ENCODE measurements at places on chromosomes 6 and 20. TPM values are rescaled to one million over a fixed set of nuclear protein-coding genes. Genes with fewer than 3 reads are reported as not detected.
A peak's percentile ranks its signal among the peaks of the same experiment; 100 is the strongest.

GGTLC1 gene
- polyA plus RNA-seq = not detected

SOX18 gene
- 66.0 TPM for polyA plus RNA-seq

ESR1 gene
- 1.8 TPM for polyA plus RNA-seq

EYS gene
- not detected for polyA plus RNA-seq

MMUT gene
- polyA plus RNA-seq = 21.5 TPM

DNA sequence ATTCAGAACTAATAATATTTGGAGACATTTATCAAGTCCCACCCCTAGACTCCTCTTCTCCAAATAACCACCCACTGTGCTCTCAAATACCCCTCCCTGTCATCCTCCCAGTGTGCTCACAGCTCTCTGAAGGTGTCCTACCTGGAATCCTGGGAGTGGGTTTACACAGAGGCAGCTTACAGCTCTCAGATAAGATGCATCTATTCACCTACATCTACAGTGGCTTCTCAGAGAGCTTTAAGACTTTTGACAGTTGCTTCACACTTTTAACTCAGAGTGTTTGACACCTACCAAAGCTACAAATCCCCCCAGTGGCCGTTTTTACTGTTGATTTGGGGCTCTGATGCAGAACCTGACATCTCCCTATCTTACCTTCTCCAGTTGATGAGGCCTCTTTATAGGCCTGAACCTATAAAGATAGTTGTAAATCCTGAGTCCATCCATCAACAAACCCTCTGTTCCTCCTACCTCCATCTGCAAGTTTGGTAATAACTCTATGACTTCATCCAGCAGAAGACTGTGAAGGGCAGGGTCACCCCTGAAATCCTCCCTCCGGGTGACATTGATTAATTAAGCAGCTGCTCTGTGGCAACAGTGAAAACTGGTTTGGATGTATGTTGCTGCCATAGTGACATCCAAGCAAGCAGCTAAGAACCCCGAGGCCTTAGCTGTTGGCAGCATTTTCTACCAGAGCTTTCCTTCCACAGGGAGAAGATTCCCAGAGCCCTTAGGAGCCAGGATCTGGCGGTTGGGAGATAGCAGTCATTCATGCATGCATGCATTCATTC is 226.1 kb upstream of the RREB1 start:
- no peak for DNase-seq

- DNase-seq = no peak
Measured at GRCh38 chr6:1770968-1771723, 161.4 kb downstream of the FOXC1 start.

GRCh38 chr20:56518721-56519398 is 5.7 kb upstream of the FAM209A start:
- no peak for DNase-seq

- no peak for DNase-seq
Measured at GRCh38 chr6:131419702-131420101, 153.3 kb upstream of the ARG1 start.

- no peak for DNase-seq
Measured at GRCh38 chr6:83308833-83309232, 115.7 kb downstream of the RWDD2A start.

DNA sequence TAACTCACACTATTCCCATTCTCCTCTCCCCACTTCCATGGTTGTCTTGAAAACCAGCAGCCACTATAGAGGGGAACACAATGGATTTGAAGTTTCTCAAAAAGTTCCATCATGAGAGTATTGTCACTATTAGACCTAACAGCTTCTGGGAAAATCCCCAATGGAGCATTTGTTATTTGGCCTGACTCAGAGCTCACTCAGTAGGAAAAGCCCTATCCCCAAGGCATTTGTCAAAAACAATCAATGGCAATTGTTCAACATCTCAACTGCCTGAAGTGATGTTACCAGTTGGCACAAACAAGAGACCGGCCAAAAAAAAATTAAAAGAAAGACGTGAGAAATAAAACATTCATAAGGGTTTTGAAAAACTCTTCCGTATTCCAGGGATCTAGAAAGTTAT is 98.8 kb downstream of the MYLK4 start:
- no peak for DNase-seq

DNA sequence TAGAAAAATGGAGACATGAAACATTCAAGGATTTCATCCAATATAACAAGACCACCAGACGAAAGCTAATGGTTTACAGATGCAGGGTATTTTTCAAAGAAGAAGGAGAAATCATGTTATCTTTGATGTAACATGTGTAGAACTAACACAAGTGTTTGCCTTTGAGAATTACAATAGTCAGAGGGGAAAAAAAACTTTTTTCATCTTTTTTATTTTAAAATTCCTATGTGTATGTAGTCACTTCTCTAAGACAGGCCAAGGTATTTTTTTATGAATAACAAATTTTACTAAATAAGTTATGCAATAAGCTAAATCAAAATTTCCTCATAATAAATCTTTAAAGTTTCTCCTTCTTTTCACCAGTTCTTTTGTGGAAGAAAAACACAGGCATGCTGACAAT is 161.4 kb downstream of the PDE7B start:
- no peak for DNase-seq

DNA sequence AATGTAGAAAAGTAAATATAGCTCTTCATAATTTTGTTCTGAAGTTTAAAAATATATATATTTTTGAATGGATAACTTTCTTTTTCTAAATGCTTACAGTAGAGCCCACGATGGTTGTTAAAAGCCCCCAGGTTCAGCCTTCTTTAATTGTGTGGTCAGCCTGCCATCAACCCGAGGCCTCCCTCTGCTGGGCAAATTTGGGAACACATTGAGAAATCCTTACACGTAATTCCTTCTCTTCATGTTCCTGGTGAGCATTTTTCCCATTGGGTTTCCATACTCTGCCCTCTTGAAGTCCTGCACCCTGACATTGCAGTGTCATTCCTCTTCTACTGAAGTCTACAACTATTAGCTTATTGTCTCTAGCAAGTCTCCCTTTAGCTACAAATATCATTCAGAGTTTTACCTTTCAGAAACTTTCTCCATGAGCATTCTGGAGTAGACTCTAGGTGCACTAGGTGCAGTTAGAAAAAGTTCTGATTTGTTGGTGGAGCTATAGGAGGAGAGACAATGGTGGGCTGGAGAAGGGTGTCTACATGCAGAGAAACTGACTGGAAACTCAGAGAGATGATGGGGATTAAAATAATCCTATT is 40.6 kb downstream of the TRIM38 start:
- peak; percentile 20 for DNase-seq

GRCh38 chr20:35235881-35236280 is 9.4 kb downstream of the MMP24 start:
- DNase-seq = no peak

- DNase-seq = no peak
Measured at GRCh38 chr6:43271103-43271815, 26.8 kb upstream of the SLC22A7 start.

- DNase-seq = no peak
Measured at GRCh38 chr6:142306736-142307135, 4.9 kb downstream of the ADGRG6 start.

- no peak for DNase-seq
Measured at GRCh38 chr20:25191689-25192088, 3.8 kb upstream of the ENTPD6 start.

All from urinary bladder (tissue), 4 donors.